ENCODE measurements at places on chromosomes 6 and 20.

- DNase-seq: no peak
Measured at GRCh38 chr6:143188292-143188691, 127.6 kb downstream of the AIG1 start.

GRCh38 chr20:37643400-37643799 is 50.4 kb upstream of the CTNNBL1 start:
- peak; percentile 1 for DNase-seq

DNA sequence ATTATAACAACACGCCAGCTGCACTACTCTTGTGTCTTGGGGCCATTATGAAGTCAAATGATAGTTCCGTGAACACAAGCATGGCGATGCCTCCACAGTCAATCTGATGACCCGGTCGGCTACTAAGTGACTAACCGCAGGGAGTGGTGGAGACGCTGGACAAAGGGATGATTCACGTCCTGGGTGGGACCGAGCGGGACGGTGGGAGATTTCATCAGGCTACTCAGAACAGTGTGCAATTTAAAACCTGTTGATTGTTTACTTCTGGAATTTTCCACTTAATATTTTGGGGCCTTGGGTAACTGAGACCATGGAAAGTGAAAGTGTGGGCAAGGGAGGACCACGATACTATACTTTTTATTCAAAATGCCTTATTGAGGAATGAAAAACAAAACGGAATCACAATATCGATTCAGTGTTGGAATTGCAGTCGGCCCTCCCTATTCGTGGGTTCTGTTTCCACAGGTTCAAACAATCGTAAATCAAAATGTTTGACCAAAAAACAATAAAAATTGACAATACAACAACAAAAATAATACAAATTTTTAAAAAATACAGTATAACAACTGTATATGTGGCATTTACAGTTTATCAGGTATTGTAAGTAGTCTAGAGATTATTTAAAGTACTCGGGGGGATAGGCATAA is 66.5 kb downstream of the MYLK4 start:
- DNase-seq: peak; percentile 15

GRCh38 chr20:588476-588875 is 21.6 kb downstream of the TCF15 start:
- DNase-seq: no peak

GRCh38 chr6:109892451-109893435 is 85.4 kb upstream of the GPR6 start:
- no peak for DNase-seq

DNA sequence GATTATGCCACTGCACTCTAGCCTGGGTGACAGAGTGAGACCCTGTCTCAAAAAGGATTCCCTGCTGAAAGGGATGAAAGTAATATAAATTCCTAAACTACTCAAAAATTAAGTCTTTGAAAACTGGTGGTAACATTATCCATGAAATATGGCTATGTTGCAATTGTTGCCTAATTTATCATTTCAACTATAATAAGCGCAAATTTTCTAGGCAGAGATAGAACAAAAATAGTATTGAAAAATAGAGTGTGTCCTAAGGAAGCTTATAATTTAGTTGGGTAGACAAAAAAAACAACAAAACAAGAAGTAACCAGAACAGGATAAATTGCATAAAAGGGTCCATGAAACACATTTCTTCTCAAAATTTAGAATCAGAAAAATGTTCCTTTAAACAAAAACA is 68.0 kb downstream of the FKBP5 start:
- no peak for DNase-seq

- no peak for DNase-seq
Measured at GRCh38 chr6:143333081-143333480, 117.4 kb downstream of the ADAT2 start.

- peak; percentile 14 for DNase-seq
Measured at GRCh38 chr20:11035211-11035610, 361.4 kb upstream of the JAG1 start.

GRCh38 chr6:148548749-148549140 is 198.1 kb upstream of the UST start:
- DNase-seq: peak; percentile 45

DNA sequence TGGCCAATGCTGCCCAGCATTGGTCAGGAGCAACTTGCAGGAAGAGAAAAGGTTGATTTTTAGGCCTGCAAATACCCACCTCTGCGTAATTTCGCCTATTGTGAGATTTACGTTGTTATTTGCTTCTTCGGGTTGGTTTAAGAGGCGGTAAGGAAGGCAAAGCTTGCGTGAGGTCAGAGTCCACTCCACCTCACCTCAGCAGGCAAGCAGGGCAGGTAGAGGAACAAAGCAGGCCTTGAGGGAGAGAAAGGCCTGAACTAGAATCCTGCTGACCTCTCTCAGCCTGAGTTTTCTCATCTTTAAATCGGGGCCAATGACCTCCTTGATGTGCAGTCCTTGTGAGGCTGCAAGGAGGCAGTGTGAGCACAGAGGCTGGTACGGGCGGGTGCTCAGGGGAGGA is 239.1 kb downstream of the CDC5L start:
- no peak for DNase-seq

DNA sequence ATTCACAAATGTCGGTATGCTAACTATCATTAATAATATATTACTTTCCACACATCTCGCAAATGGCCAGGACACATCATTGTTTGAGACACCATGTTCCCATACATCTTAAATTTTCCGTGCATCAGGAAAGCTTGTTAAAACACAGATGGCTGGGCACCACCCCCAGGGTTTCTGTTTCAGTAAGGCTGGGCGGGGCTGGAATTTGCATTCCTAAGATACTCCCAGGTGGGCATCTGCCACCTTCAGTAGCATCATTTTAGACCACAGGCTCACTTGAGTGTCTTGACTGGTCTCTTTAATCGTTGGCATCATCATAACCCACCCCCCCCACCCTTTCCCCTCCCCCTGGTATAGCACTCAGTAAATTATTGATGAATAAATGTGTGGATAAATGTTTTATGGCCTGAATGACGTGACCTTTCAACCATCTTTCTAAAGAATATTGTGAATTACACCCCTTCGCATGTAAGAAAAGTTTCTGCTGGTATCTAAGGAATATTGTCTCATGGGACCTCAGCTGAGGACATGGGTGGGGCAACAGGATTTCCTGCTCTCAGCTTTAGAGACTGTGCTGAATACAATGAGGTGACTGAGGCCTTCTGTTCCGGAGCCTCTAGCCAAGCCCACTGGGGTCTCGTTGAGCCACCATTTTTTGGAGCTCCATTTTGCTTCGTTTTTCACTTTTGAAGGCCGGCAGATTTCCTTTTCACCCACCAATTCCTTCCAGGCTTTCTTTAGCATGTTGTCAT is 124.1 kb upstream of the NEDD9 start:
- DNase-seq: no peak

GRCh38 chr20:47283411-47283810 is 73.1 kb downstream of the ZMYND8 start:
- no peak for DNase-seq

GRCh38 chr6:147909640-147910039 is 401.1 kb downstream of the SAMD5 start:
- DNase-seq: peak; percentile 61

DNA sequence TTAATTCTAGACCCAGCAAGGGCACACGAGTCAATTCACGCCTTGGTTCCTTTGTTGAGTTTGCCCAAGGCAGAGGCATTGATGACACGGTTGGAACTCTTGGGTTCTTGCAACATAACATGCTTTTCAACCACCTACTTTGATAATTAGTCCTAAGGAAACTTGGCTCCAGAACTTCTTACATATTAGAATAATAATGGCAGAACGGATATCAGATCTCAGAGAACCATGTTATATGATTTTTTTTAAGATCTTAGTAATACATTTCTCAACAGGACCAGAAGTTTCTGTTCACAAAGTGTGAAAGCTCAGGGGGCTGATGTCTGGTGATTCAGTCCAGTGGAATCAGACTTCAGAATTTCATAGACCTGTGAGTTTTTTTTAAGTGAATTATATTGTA is 19.2 kb downstream of the SPTLC3 start:
- DNase-seq: no peak

- DNase-seq: no peak
Measured at GRCh38 chr6:109262261-109262660, 120.0 kb downstream of the CD164 start.

- DNase-seq: peak; percentile 73
Measured at GRCh38 chr6:35148167-35148741, 7.1 kb upstream of the TCP11 start.

- DNase-seq: no peak
Measured at GRCh38 chr20:63446216-63447024, 26.0 kb downstream of the KCNQ2 start.

- no peak for DNase-seq
Measured at GRCh38 chr6:18497006-18497405, 109.9 kb downstream of the RNF144B start.

DNA sequence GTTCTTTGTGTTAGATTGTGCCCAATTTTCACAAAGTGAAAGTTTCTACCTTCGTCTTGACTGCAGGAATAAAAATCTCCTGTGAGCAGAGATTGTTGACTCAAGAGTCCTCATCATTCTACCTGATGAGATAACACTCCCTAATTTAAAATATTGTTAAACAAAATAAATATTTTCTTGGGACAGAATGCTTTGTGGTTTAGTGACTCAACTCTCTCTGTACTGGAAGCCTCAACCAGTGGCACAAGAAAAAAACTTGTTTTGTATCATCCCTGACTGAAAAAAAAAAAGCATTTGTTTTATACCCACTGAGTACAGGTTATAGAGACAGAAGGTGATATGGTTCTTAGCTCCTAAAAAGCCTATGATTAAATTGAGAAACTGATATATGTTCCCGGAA is 78.9 kb downstream of the CRYBG1 start:
- no peak for DNase-seq

- DNase-seq: no peak
Measured at GRCh38 chr6:25334793-25335192, 55.6 kb downstream of the CARMIL1 start.

DNA sequence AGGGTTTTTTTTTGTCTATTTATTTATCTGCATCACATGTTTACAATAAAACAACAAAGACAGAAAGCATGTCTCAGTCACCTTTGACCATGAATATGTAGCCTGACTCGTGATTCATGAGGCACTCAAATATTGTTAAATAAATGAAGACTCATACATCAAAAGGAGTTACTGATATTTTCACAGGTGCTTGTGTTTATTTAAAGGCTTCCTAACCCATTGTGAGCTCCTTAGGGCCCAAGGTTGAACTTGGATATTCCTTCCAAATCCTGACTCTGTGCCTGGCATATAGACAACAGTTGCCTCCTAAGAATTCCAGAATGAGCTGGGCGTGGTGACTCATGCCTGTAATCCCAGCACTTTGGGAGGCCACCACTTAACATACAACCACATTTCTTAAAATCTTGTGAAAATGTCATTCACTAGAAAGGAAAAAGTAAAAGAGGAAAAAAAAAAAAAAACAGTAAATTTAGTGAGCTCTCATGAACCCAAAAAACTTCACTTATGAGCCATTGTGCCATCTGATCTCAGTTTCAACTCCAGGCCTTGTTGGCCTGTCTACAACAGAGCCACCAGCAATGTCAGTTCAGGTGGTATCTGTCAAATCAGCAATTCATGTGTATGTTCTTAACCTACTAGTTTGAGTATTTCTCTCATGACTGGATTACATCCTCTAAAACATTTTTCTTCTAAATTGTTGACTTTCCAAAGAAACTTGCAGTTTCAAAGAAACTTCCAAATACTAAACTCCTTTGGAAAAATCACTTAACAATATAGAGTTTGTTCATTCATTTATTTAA is 162.7 kb upstream of the MARCKS start:
- peak; percentile 82 for DNase-seq

GRCh38 chr6:23180504-23181293 is 611.3 kb downstream of the HDGFL1 start:
- DNase-seq: peak; percentile 89

- peak; percentile 75 for DNase-seq
Measured at GRCh38 chr6:3884007-3884745, 35.0 kb downstream of the FAM50B start.

- DNase-seq: no peak
Measured at GRCh38 chr20:17622851-17623508, 53.1 kb downstream of the DSTN start.

DNA sequence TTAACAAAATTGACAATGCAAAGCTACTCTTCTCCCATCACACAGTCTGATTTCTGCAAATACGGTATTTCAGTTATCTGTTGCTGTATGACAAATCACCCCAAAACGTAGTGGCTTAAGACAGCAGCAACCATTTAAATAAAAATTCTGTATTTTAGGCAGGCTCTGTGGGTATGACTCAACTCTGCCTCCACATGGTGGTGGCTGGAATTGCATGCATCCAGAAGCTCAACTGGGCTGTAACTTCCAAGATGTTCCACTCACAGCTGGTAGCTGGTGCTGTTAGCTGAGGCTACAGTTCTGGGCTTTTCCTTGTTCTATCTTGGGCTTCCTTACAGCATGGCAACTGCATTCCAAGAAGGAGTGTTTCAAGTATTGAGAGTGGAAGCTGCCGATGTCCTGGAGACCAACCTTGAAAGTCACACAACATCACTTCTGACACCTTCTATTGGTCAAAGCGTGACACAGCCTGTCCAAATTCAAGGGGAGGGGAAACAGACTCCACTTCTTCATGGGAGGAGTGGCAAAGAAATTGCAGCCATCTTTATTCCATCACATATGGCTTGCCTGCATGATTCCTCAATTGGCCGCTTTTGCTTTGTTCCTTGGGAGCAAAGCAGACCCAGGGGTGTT is 39.7 kb upstream of the TULP1 start:
- DNase-seq: peak; percentile 57

- DNase-seq: no peak
Measured at GRCh38 chr6:107614828-107615227, 124.9 kb downstream of the SOBP start.

DNA sequence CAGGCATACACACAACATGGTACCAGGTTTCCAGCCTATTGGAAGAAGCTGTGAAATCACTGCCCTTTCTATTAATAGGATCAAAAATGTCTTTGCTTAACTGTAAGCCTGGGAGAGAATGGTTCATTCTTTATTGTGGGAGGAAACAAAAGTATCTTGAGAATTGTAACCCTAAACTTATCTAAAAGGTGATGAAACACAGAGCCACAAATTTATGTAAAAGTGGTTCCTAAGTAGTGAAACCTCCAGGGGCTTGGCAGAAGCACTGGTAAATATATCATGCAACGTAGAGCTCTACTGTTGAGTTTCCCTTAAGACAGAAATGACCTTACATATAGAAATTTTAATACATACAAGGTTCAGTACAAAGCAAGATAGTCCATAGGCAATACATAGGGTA is 17.2 kb upstream of the NOX3 start:
- peak; percentile 71 for DNase-seq

- DNase-seq: no peak
Measured at GRCh38 chr6:20243288-20243687, 31.0 kb upstream of the MBOAT1 start.

- no peak for DNase-seq
Measured at GRCh38 chr20:52270001-52270606, 78.5 kb upstream of the ZFP64 start.

- peak; percentile 31 for DNase-seq
Measured at GRCh38 chr6:142796571-142796970, 148.4 kb downstream of the HIVEP2 start.

Data from fibroblast of lung (primary cell).